ENCODE measurements at places on chromosomes 2 and 18. TPM values are rescaled to one million over a fixed set of nuclear protein-coding genes. Genes with fewer than 3 reads are reported as not detected.

DNA sequence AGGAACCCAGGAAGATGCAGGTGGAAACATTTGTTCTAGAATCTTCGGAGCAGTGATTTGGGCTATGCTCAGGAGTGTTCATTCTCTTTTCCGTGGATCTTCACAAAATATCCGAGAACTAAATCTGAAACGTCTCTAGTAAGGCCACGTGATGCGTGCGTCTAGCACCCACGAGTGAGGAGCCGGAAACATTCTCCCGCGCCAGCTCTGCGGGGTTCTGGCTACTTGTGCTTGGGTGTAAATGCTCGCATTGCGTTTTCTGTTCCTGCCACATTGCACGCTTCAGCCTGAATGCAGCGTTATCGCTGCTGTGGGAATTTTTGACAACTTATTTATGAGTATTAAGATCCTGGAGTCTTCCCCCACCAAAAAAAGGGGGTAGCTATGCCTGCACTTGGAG is 71.4 kb downstream of the KLHL29 start:
- no peak for DNase-seq

DCDC2C gene
- not detected for total RNA-seq

- no peak for DNase-seq
These were observed 2.4 kb downstream of the HNRNPLL start for GRCh38 chr2:38600242-38600891.

DNA sequence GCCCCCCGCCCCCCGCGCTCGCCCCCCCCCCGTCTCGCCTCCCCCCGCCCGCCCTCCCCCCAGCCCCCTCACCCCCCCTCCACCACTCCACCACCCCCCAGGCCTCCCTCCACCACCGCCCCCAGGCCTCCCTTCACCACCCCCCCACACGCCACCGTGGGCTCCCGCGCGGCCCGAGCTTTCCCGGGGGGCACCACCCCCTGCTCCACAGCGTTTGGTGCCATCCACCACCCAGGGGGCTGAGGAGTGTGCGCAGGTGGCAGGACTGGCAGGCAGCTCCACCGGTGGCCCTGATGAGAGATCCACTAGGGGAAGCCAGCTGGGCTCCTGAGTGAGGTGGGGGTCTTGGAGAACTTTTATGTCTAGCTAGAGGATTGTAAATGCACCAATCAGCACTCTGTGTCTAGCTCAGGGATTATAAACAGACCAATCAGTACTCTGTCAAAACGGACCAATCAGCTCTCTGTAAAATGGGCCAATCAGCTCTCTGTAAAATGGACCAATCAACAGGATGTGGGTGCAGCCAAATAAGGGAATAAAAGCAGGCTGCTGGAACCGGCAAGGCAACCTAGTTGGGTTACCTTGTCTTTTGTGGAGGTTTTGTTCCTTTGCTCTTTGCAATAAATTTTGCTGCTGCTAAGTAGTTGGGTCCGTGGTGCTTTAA is 43.0 kb upstream of the ITSN2 start:
- DNase-seq: no peak

- no peak for DNase-seq
These were observed 98.2 kb upstream of the FOSL2 start for GRCh38 chr2:28294451-28294850.

GRCh38 chr2:74107071-74107470 is 40.6 kb downstream of the BOLA3 start:
- no peak for DNase-seq

DNA sequence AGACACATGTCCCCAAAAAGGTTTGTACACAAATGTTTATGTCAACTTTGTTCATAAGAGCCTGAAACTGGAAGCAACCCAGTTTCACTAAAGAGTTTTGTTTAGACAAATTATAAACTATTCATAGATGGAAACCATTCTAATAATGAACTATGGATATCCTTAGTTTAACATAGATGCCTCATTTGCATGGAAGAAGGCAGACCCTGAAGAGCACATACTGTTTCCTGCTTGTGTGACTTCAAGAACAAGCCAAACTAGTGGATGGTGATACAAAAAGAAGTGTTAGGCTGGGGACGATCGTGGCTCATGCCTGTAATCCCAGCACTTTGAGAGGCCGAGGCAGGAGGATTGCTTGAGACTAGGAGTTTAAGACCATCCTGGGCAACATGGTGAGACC is 48.1 kb downstream of the ACOXL start:
- DNase-seq: no peak

- DNase-seq: peak; percentile 77
These were observed 13.8 kb downstream of the HS1BP3 start for GRCh38 chr2:20637147-20637546.

GRCh38 chr2:206379886-206380285 is 63.4 kb upstream of the ADAM23 start:
- DNase-seq: no peak

- DNase-seq: no peak
These were observed 331.3 kb upstream of the CNTNAP5 start for GRCh38 chr2:123693836-123694235.

GRCh38 chr2:162636206-162636728 is 202.3 kb downstream of the KCNH7 start:
- DNase-seq: no peak

- no peak for DNase-seq
These were observed 285.9 kb downstream of the FBXO15 start for GRCh38 chr18:73861771-73862170.

DNA sequence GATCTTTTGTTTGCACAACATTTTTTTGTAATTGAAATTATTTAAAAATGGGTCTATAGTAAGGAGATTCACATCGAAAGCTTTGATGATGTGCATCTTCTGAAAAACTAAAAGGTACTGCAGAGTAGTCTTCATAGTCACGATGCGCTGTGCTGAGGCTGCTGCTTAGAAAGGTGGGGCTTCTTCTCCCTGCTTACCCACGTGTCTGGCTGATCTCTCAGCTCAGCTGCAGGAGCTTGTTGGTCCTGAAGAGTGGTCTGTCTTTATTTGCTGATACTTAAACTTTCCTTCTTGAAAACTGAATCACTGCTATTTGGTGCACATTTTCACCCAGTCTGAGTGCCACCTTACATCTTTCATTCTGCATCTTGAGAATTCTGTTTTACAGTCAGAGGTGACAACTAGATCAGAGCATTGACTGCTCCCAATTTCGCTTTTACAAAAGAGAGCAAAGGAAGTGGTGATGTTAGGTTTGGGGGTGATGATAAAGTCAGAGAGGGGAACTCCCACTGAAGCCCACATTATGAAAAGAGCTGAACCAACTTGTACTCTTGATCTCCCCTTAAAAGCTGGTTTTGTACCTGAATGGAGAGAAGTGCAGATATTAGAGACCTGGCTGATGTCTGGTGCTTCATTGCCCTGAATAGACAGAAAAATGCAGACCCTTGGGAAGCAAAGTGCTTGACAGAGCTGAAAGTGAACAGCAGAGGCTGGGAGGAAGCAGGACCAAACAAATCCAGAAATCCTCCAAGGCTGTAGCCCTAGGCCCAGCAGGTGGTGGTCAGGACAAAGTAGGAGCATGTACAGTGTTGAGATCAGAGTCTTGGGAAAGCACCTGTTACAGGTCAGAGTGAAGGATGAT is 984.5 kb downstream of the TSN start:
- no peak for DNase-seq

DNA sequence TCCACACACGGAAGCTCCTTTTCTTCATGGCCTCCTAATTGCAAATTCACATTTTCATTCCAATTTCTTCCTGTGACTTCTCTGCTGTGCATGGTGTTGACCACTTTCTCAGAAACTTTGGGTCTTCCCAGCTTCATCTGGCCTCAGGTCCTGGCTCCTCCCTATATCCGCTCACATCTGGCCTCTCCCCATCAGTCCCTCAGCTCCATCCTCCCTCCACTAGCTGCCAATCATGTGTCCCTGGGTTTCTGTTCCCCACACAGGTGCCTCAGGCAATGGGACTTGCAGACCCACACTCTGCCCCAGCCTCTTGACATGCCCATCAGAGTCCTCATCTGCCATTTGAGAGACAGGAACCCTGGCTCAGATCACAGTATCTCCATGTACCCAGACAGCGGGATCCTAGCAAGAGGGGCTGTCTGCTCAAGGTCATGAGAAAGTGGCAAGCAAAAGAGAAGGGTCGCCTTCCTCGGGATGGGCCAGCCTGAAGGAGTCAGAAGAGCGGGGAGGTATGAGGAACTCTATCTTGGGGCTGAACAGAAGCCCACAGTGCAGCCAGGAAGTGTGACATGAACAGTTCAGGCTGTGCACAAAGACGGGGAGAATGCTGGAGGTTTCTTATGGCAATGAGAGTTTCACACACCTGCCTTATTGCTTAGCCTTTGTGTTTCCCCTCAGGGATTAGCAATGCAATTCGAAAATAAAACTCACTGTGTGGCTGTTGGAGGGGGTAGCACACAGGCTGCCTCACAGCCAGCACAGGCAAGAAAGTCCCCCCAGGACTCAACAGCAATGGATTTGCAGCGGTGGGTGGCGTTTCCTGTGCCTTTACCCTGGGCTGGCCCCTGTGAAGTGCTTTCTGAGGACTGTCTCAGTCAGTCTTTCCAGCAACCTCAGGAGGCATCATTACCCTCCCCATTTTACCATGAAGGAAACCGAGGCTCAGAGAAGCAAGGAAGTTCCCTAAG is 69.5 kb downstream of the COPS8 start:
- DNase-seq: no peak

RIT2 gene
- total RNA-seq: not detected

CDH2 gene
- total RNA-seq: 411 TPM

DNA sequence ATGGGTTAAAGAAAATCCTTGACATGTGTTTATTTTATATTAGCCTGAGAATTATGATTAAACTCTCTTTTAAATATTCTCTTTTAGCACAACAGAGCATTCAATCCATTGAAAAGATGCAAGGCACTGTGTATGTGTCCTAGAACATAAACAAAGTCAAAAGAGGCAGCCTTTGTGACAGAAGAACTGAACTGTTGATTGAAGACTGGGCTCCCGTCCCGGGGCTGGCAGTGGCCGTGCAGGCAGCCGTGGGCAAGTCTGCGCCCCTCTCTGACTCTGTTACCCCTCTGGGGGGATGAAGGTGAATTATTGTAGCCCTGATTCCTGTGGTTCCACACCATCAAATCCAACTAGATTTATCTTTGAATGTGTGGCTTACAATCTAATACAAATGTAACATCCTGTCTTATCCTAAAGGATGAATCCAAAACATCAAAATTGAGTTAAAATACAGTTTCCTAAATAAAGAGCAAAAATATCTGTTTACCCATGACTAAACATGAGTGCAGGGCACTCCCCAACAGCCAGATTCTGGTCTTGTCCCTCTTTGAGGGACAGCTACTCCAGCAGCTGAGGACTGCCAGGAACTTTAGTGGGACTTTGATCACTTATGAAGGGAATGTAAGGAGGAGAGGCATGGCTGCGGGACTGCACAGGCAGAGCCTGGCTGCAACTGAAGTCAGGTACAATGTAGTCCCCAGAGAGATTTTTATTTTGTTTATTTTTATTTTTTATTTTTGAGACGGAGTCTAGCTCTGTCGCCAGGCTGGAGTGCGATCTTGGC is 37.3 kb upstream of the SH3BP4 start:
- no peak for DNase-seq

CRYGD gene
- not detected for total RNA-seq

DNA sequence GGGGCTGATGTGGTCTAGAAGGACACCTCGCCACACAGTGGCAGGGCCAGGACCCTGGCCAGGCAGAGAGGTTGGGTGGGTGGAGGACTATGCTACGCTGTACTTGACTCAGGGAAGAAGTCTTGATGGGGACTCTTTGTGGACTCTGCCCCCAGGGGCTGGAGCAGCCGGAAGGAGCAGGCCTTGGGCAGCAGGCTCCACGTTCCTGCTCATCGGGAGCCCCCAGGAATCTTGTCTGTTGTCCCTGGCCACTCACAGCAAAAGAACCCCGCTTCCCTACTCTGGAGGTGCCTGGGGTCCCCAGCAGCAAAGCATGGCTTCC is 79.0 kb downstream of the POLR1A start:
- DNase-seq: no peak

SLC5A7 gene
- total RNA-seq: 0.16 TPM

DNA sequence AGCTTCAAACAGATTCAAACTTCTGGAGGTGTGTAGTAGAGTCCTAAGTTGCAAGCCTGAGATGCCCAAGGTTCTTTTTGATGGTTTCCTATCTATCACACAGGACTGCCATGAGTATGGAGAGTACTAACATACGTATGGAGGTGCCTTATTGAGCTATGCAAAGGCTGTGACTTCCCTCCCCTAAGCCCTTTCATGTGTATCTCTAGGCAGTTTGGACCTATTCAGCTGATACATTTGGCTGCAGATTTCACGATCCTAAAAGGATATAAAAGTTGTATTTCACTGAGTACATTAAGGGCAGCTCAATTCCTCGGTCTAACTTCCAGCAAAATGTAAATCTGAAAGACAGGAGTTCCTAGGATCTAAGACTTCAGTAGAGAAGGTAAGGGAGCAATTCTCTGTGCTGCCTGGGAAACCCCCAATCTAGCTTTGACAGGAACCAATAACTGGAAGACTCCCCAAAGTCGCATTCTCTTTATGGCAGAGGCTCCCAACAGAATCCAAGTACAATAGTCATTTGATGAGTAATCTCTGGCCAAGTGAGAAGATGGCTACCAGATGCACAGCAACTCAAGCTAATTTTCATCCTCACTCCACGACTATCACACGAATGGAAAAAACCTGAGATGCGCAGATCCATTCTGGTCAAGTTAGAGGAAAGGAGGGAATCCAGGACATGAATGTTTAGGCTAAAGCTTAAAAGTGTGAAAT is 83.8 kb downstream of the ATL2 start:
- DNase-seq: no peak

FOXI3 gene
- total RNA-seq: not detected

GRCh38 chr2:68371581-68371980 is 6.5 kb downstream of the PLEK start:
- DNase-seq: no peak
